Lower lobe of right lung (tissue), 2 donors: ENCODE measurements at places on chromosomes 5 and 9.

- no peak for DNase-seq
Measured at GRCh38 chr9:126097679-126098078, 228.9 kb upstream of the MVB12B start.

DNA sequence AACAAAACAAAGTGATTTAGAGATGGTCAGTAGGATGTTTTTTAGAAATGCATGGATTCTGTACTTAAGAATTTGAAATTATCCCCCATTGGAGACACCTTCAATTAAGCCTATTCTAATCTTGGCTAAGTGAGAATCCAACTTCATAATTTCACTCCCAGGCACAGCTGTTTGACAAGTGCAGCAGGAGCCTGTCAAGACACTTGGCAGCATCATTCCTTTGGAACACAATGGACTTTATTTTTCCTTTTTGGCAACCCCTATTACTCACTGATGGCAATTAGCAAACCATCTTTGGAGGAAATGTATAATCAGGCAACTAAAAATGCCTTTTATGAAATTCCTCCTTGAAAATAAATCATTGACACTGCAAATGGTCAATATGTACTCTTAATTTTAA is 194.7 kb downstream of the GLIS3 start:
- no peak for DNase-seq

- no peak for DNase-seq
Measured at GRCh38 chr5:15798006-15798405, 298.0 kb downstream of the FBXL7 start.

GRCh38 chr9:37640246-37640645 is 10.5 kb upstream of the FRMPD1 start:
- DNase-seq, result no peak

- no peak for DNase-seq
Measured at GRCh38 chr5:161966564-161966963, 101.0 kb upstream of the GABRG2 start.

DNA sequence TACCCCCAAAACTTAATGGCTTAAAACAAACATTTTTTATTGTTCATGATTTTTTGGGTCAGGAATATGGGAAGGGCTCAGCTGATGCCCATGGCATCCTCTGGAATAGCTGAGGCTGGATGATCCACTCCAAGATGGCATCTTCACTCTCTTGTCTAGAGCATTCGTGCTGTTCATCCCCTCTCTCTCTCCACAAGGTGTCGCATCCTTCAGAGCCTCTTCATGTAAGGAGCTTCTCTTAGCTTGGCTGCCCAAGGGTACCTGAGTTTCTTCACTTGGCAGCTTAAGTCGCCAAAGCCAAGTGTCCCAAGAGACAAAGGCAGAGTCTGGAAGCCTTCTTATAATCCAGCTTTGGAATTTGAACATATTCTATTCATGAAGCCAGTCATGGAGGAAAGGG is 294.7 kb downstream of the CHSY3 start:
- no peak for DNase-seq

- DNase-seq, result peak; percentile 56
Measured at GRCh38 chr5:107670932-107671741, at the start of gene EFNA5. TSS of gene EFNA5 (minus strand) at chr5:107670937.

GRCh38 chr9:73039271-73040263 is 86.7 kb upstream of the ALDH1A1 start:
- DNase-seq, result no peak

DNA sequence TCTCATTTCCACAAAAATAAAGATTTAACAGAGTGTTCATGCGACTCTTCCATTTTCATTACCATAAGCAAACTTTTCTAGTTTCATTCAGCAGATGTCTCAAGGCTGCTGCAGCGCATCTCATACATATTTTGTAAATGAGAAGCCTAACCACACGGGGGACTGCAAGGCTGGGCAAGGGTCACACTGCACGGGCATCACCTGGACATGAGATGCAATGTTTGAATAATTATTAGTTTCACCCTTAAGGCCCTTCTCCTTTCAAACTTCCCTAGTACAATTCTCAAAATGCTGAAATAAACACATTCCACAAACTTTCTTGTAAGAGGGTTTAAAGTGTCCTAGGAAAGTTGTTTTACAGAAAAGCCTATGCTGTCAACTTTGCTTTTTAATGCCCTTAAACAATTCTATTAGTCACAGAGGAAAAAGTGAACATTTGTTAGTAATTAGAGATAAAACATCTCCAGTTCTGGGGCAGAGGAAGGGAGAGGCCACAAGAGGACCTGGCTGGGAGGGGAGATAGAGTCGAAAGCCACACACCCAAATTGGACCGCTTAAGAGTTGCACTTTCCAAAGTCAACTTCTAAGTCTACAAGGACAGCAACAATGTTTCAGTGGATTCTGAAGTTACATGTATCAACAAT is 1.3 kb downstream of the DENND1A start:
- no peak for DNase-seq

- no peak for DNase-seq
Measured at GRCh38 chr5:74357827-74358226, 282.7 kb downstream of the ENC1 start.
